ENCODE measurements at places on chromosomes 2 and 18.

- DNase-seq: no peak
Measured at GRCh38 chr2:204583773-204584172, 38.5 kb downstream of the PARD3B start.

DNA sequence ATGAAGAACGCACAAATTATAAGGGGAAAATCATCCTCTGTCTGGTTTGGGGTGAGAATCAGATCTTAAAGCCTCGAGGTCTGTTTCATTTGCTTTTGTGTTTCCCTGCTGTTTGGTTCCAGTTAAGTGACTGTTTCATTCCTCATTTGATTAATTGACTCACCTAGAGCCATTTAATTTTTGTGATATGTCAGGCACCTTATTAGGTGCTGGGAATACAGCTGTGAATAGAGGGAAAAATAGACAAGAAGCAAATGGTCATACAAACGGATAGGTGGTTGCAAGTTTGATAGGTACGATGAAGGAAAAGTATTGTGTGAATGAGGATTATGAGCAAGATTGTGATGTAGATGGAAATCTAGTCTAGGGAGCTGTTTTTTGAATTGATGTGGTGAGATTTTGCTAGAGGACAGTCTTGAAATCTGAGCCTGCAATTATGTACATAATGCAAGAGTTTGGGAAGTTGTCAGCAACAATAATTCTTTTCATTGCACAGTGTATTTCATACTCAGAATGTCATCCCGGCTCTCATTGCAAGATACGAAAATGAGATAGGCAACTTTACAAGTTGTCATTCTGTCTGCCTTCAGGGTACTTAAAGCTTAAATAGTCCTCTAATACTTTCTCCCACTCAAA is 2.2 kb downstream of the ACSL3 start:
- no peak for DNase-seq

DNA sequence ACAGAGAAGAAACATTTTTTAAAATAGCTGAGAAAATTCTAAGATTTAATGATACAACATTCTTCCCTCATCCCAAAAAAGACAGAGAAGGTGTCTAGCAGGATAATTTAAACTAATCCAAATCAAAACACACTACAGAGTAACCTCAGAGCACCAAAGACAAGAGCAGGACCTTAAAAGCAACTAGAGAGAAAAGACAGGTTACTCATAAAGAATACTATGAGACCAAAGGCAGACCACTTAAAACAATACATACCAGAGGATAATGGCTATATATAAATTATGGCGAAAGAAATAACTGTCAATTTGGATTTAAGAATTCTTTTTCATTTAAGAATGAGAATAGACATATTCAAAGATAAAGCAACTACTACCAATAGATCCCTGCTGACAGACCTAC is 40.0 kb downstream of the HDLBP start:
- DNase-seq: no peak

DNA sequence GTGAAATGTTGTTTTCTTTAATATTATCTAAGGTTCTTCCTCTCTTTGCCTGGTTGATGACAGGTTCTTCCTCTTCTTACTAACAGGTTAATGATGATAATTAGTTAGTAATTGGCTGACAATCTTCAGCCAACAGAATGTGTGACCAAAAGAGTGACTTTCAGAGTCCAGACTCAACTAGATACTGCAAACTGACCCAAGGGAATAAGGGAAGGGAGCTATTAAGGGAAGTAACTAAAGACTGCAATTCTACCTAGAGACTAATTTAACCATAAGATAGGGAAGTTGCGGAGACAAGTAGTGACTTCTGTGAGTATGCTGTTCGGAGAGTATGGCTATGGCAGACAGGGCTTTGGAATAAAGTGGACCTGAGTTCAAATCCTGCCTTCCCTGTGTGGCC is 127.3 kb upstream of the TACR1 start:
- DNase-seq: no peak
